Hematopoietic multipotent progenitor cell treated with erythropoietin and hydrocortisone succinate and interleukin-3 and kit ligand, for 17 days (in vitro differentiated cells): ENCODE measurements at places on chromosomes 5 and 9.
A peak's percentile ranks its signal among the peaks of the same experiment; 100 is the strongest.

GRCh38 chr9:132733260-132733815, 63.1 kb downstream of the GTF3C4 start:
- DNase-seq: no peak

GRCh38 chr9:86135371-86135770, 36.0 kb upstream of the GOLM1 start:
- DNase-seq: no peak

DNA sequence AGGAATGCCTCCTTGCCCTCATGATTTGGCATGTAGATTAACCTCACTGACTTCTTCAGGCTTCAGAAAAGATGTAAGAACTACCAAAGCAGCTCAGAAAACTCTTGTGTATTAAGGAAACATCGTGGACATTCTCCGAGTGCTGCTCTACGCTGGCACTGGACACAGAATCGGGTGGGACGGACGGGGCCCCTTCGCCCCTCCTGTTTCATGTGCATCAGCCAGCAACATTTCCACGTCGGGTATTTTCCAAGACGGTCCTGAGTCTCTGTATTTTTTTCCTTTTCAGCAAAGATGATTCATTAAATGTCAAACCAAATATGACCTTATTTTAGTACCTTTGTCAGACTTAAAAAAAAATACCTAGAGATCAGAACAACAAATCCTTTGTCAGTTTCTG, 583.6 kb downstream of the CCDC171 start:
- DNase-seq: no peak

DNA sequence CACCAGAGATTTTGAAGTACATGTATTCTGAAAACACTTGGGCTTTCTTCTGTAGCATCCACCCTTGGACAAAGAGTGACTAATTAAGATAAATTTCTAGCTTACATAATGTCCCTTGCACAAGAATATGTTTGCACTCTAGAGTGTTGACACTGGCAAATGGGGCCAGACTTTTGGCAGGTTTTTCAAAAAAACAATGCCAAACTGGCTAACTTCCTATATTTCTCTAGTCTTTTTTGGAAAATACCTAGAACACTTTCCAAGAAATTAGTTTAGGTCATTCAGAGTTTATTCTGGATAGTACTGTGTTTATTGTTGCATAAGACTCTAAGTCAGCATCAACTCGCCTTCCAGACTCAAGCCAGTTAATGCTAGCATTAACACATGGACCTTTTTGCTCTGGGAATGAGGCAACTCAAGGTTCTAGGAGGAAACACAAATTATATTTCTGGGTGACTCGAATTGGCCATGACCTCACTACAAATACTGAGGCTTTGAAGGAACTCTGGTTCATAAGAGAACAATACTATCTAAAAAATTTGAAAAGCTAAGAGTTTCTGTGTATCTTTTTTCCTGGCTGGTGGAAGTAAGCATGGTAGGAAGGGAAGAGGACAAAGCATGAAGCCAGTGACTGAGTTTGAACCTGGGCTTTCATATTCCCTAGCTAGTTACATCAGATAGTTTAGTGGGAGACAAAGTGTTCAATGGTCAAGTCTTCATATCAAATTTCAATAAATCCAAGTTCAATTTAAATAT, 101.6 kb downstream of the NREP start:
- no peak for DNase-seq

DNA sequence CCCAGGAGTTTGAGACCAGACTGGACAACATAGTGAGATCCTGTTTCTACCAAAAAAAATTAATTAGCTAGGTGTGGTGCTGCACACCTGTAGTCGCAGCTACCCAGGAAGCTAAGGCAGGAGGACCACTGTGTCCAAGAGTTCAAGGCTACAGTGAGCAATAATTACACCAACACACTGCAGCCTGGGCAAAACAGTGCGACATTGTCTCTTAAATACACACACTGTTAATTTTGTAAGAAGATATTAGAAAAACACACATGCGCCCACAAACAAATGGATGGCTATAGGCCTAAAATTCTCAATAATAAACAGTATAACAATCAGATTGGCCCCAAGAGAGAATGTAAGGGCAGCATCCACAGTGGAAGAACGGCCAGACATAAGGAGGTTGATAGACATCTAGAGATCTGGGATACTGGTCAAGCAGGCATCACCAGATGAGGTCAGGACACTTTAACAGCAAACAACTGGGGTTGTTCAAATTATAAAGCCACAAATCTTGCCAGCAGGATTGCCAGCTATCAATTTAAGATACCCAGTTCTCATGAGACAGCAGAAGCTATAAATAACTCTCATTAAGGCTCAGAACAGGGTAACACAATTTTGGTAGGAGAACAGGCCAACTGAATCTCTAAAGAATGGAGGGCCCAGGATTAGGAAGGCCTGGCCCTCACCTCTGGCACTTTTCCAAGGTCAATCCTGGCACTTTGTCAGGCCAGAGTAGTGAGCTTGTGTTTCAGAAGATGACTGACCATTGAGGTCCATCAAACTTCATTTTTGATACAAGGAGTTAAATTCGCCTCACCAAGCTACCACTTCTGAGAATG, 29.5 kb downstream of the GOLPH3 start:
- DNase-seq: no peak

GRCh38 chr9:35464141-35465025, 25.5 kb upstream of the RUSC2 start:
- DNase-seq: no peak

DNA sequence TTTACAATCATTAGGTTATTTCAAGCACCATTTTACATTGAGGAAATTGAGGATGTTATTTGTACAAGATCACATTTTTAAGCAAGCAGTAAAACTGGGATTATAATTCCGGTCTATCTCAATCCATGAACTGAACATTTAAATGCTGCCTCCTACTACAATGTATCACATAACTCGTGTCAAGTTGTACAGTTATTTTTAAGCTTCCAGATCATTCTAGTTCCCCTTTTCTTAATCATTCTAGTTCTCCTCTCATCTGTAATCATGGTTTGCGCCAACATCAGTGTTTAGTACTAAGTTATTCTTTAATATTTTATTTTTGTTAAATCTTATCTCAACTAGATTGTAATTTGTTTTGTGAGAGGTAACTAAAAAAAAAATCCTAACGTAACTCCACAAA, 2.4 kb upstream of the UHRF2 start:
- DNase-seq: no peak

- DNase-seq: no peak
Measured at GRCh38 chr5:134038138-134038537, 33.4 kb upstream of the VDAC1 start.

GRCh38 chr5:40578501-40579451, 100.9 kb upstream of the PTGER4 start:
- DNase-seq: no peak

- no peak for DNase-seq
Measured at GRCh38 chr9:120934281-120934680, 7.7 kb upstream of the TRAF1 start.

- no peak for DNase-seq
Measured at GRCh38 chr9:78932849-78933627, 636.1 kb downstream of the PSAT1 start.

- no peak for DNase-seq
Measured at GRCh38 chr9:81634915-81635516, 54.3 kb downstream of the TLE1 start.

- no peak for DNase-seq
Measured at GRCh38 chr9:113690055-113690740, 185.9 kb upstream of the ZNF618 start.

GRCh38 chr9:129072171-129072570, 8.7 kb upstream of the DOLPP1 start:
- peak; percentile 32 for DNase-seq

- no peak for DNase-seq
Measured at GRCh38 chr5:107680099-107680498, 9.4 kb upstream of the EFNA5 start.

DNA sequence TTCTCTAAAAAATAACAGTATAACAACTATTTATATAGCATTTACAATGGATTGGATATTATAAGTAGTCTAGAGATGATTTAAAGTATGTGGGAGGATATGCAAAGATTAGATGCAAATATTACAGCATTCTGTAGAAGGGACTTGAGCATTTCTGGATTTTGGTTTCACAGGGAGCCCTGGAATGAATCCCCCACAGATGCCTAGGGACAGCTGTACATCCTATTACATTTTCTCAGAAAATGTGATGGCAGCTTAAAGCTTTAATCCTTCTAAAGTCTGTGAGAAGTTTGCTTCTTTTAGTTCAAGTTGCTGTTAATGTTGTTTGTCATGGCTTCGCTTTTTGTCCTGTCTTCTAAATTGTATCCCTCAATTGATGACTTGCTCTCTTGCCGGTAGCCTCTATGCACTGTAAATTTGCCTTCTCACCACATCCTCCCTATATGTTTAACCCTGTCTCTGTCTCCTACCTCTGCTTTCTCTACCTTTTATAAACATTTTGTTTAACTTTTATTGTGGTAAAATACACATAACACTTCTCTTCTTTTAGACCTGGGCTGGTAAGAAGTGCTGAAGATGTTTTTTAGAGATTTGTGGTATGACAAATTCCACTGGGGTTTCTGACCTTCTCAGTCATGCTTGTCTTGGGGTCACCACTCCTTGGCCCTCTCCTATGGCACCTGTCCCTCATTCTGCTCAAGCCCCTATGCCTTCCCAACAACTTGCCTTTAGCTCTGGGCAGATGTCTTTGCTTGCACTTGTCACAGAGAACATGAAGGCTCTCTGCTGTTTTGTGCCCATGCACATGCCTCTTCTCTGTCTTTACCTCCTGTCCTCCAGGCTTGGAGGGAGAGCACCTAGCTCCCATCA, 37.9 kb downstream of the LNPEP start:
- no peak for DNase-seq

DNA sequence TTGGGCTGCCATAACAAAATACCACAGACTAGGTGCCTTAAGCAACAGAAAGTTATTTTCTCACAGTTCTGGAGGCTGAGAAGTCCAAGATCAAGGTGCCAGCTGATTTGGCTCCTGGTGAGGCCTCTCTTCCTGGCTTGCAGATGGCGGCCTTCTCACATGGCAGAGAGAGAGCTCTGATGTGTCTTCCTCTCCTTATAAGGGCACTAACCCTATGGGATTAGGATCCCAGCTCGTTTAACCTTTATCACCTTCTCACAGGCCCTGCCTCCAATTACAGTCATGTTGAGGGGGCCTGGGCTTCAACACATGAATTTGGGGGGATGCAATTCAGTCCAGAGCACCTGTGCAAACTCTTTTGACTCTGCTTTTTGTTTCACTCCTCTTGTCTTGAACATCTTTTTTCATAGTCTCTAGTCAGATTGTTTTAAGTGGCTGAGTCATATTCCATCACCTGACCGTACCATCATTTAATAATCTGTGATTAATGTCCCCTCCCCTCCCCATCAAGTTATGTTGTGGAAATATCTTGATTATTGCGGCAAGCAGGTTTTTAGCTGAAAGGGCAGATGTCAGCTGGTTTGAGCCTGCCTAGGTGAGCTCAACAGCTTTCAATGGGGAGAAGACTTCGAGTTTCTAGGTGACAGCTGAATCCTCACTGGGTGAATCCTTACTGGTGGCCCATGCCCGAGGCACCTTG, 61.8 kb downstream of the NDFIP1 start:
- no peak for DNase-seq

- no peak for DNase-seq
Measured at GRCh38 chr5:107779437-107779836, 108.7 kb upstream of the EFNA5 start.

- DNase-seq: no peak
Measured at GRCh38 chr9:133353548-133353947, 2.7 kb downstream of the SURF1 start.

DNA sequence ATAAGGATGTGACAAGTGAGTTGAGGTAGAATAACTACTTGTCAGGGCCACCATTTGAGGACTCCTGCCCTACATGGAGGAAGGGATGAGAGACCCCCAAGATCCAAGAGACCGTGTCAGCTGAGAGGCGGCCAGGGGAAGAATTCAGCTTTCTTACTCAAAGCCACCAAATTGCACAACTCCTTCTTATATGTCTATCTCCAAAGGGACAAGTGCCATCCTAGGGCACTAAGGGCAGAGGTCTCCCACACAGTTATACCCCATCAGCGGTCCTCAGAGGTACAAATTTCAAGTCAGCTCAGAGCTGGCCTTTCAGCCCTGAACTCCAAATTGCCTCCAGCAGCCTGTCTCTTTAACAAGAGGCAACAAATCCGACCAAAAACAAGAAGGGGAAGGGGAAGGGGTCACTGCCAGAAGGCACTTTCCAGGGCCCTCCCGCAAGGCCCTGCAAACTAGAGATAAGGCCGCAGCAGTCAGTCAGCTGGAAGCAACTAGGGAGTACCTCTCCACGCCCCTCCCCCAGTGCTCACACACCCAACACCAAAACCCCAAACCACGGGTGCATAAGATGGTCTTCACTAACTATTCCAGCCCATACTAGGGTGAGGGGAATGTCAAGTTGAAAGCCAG, 6.1 kb upstream of the STOML2 start:
- peak; percentile 92 for DNase-seq

GRCh38 chr5:147619281-147619878, 109.5 kb upstream of the DPYSL3 start:
- no peak for DNase-seq

GRCh38 chr5:160001457-160001856, 7.5 kb upstream of the TTC1 start:
- no peak for DNase-seq

- no peak for DNase-seq
Measured at GRCh38 chr5:96809921-96810320, 2.2 kb upstream of the ERAP1 start.

DNA sequence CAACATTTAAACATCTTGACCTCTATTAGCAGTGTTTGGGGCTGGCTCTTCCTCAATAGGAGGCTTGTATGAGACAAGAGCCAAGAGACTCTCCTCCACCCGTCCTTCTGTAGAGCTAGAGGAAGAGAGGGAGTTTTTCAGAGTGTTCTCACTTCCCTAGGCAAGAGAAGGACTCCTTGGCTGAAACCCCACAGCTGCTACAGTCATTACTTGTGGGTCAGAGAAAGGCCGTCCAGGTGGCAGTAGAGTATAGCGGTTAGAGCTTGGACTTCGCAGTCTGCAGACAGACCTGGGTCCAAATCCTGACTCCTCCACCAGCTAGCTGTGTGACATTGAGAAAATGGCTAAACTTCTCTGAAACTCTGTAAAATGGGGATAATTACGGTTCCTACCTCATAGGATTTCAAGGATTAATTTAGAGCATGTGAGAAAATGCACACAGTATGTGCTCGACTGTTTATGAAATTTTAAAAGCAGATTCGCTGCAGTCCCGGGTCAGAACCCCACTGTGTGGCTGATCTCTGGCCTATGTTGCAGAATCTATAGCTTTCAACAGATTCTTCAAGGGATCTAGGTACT, 80.8 kb upstream of the ARAP3 start:
- DNase-seq: peak; percentile 30

GRCh38 chr5:26482076-26482809, 556.1 kb downstream of the CDH9 start:
- DNase-seq: no peak

GRCh38 chr5:141787376-141787775, 90.8 kb downstream of the PCDH1 start:
- no peak for DNase-seq

- no peak for DNase-seq
Measured at GRCh38 chr9:117826837-117827236, 122.6 kb downstream of the TLR4 start.
